ENCODE measurements at places on chromosomes 3 and 15.

GRCh38 chr3:115164374-115165221, 17.5 kb upstream of the ZBTB20 start:
- no peak for DNase-seq

GRCh38 chr3:13574798-13575451, 26.0 kb downstream of the FBLN2 start:
- peak; percentile 14 for DNase-seq

DNA sequence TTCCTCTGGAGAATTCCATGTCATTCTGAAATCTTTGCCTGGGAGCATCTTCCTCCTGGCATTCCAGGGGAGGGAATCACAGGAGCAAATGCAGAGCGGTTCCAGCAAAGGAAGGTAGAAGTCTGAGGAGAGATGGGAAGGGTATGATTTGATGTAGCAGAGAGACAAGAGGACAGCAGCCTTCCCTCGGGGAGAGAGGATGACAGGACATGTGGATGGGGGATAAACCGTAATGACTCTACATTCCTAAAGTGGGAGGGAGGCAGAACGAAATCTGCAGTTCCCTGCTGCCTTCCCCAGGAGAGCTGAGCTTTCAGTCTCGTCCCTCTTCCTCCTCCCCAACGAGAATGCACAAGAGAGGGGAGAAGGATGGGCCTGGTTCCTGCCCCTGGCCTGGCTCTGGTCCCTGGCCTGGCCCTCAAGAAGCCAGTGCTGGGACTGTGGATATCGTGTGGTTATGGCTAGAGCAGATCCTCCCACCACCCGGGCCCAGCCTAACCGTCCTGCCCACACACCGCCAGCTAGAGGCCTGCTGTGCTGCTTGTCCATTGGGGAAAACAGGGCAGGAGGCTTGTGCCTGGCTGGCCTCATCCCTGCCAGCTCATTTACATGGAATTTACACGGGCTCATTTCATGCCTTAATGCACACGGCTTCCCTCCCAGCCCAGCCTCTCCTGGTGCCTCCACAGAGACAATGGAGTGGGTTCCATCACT, 26.6 kb downstream of the SEMA7A start:
- DNase-seq = no peak

- no peak for DNase-seq
Observed at GRCh38 chr3:131723343-131723742, 220.6 kb upstream of the MRPL3 start.

GRCh38 chr15:58224068-58224467, 85.9 kb downstream of the AQP9 start:
- DNase-seq = no peak

DNA sequence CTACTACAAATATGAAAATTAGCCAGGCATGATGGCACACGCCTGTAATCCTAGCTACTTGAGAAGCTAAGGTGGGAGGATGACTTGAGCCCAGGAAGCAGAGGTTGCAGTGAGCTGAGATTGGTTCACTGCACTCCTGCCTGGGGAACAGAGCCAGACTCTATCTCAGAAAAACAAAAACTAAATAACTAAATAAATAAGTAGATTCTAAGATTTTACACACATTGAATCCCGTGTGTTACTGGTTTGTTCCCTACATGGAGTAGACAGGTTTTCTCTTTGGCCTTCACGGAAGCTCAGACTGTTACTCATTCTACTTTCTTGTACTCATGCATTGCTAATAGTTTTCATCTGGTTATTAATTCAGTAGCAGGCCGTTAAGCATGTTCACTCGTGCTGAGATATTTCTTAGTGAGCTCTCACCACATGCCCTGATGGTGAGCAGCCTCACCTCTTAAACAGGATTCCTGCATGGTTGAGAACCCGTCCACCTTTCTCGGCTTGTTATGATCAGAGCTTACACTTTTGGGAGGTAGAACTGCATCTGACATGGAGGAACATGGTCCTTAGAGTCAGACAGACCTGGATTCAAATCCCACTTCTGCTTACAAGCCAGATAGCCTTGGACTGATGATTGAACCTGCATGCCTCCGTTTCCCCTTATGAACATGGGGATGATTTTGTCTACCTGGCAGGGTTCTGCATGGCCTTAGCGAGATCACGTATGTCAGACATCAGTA, 49.1 kb downstream of the CMTM7 start:
- DNase-seq = no peak

DNA sequence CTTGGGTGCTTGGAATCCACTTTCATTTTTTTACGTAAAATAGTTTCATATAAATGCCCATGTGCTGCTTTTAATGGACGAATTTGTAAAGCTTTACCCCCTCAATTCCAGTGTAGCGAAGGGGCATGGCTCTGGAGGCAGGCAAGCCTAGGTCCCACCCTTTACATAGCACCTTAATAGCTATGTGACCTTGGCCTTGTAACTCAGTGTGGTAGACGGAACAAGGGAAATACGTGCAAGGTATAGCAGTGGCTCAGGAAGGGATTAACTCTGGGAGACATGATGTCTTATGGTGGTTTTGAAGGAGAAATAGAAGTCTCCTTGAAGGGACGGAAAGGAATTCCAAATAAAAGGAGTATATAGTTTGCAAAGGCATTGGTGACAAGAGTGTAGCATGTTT, 1.4 kb downstream of the SEC61A1 start:
- DNase-seq = no peak

- DNase-seq = no peak
Observed at GRCh38 chr15:43516801-43517353, 531 bp upstream of the MAP1A start.

DNA sequence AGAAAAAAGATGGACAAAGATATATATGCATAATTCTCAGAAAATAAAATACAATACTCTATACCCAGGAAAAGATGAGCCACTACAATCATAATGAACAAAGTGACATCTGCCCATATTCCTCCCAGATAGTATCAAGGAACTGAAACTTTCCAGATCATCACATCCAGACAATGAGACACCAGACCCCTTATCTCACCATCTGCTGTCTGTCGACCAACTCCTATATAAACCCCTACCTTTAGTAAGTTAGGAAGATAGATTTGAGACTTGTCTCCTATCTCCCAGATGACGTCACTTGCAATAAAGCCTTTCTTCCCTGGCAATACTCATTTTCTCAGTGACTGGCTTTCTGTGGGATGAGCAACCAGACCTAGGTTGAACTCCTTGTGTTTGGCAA, 1071.6 kb downstream of the PLOD2 start:
- no peak for DNase-seq

DNA sequence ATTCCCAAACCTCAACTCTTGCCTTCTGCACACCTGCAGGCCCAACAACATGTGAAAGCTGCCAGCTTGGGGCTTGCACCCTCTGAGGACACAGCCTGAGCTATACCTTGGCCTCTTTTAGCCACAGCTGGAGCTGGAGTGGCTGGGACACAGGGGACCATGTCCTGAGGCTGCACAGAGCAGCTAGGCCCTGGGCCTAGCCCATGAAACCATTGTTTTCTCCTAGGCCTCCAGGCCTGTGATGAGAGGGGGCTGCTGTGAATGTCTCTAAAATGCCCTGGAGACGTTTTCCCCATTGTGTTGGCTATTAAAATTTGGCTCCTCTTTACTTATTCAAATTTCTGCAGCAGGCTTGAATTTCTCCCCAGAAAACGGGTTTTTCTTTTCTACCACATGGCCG, 7.2 kb downstream of the ZKSCAN7 start:
- DNase-seq = no peak

DNA sequence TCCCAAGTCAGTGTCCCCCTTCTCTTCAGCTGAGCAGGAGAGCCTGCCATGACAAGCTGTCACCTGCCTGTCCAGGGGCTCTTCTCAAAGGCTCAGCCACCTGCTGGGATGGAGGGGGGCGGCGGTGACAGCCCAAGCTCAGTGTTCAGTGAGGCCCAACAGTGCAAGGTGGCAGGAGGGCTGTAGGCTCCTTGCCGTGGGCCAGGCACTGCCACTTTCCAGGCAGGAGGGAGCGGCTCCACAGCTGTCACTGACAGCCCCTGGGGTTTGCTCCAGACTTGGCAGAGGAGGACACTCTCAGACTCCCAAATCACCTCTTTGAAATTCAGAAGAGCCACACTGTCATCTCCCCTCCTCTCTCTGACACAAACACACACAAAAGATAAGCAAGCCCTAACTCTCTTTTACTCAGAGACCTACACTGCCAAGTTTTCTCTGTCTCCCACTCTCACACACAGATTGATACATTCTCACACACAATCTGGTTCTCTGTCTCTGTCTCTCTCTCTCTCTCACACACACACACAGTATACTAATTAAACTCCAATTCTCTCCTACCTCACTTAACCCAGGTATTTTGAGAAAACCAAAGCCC, 443.3 kb downstream of the EPHB1 start:
- DNase-seq = no peak

- no peak for DNase-seq
Observed at GRCh38 chr3:147616998-147617619, 207.9 kb downstream of the ZIC1 start.

DNA sequence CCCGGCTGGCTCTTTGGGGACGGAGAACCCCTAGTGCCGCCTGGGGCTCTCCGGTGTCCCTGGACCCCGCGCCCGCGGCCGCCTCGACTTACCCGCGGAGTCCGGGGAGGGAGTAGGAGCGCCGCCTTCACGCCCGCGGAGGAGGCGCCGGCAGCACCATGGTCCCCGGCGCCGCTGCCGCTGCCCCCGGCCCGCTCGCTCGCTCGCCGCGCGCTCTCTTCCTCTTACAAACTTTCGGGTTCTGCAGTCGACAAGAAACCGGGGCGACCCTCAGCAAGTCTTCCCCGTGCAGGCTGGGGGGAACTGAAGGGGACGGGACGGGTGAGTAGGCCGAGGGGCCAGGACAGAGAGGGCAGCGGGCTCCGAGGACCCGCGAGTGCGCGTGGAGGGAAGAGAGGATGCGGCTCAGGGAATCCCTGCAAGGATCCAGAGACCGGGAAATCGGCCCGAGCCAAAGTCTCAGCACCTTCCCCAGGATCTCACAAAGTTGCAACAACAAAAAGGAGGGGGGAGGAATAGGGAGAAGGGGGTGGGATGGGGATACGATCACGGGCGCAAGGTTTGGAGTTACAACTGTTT, 2.0 kb downstream of the FOXP1 start:
- peak; percentile 36 for DNase-seq

GRCh38 chr15:88266170-88266569, 9.6 kb upstream of the NTRK3 start:
- no peak for DNase-seq

GRCh38 chr3:181735911-181736310, 24.2 kb downstream of the SOX2 start:
- no peak for DNase-seq

- DNase-seq = no peak
Observed at GRCh38 chr15:41337631-41338522, 5.2 kb downstream of the NUSAP1 start.

DNA sequence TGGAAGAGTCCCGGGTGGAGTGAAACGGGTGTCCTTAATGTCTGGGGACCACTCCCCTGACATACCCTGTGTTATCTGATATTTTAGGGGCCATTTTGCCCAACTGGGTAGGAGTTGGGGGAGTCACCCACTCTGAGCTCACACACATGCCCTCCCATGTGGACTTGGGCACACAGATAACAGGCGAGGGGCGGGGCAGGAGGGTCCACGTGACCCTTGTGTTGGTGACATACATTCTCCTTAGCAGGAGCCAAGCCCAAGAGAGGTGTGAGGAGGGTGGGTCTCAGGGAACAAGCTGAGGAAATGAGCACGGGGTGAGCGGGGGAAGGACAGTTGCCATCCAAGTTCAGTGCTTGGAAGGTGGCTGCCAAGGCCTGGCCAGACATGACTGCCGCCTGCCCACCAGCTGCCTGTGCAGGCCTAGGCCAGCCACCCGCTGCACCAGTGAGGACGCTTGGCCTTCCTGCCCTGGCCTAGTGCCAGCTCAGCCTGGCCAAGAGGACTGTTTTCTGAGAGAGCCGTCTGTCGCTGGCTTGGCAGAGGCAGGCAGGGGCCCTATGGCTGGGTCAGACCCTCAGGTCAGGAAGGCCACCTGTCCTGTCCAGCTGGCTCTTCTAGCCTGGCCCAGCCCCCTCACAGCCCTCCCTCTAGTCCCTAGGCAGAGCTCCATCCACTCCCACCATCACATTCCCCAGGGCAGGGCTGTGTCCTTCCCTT, 31.3 kb upstream of the TMEM115 start:
- DNase-seq = no peak

GRCh38 chr15:36358094-36358493, 221.3 kb upstream of the CDIN1 start:
- no peak for DNase-seq

GRCh38 chr3:30343861-30344260, 262.5 kb upstream of the TGFBR2 start:
- DNase-seq = no peak

DNA sequence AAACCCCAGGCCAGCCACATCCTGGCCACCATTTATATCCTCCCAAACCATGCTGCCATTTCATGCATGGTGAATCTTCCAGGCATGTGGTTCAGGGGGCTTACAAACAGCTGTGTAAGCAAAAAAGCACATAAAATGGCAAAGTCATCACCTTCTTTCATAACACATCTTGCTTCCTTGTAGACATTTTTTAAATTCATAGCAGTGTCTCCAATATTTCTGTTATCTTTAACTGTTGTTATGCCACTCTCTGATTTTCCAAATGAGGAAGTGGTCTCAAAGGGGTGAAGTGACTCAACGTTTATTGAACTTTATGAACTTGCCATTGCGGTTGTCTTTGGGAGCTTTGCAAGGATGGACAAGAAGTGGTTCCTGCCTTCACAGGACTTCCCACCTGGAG, 264.4 kb downstream of the MEX3B start:
- DNase-seq = no peak

DNA sequence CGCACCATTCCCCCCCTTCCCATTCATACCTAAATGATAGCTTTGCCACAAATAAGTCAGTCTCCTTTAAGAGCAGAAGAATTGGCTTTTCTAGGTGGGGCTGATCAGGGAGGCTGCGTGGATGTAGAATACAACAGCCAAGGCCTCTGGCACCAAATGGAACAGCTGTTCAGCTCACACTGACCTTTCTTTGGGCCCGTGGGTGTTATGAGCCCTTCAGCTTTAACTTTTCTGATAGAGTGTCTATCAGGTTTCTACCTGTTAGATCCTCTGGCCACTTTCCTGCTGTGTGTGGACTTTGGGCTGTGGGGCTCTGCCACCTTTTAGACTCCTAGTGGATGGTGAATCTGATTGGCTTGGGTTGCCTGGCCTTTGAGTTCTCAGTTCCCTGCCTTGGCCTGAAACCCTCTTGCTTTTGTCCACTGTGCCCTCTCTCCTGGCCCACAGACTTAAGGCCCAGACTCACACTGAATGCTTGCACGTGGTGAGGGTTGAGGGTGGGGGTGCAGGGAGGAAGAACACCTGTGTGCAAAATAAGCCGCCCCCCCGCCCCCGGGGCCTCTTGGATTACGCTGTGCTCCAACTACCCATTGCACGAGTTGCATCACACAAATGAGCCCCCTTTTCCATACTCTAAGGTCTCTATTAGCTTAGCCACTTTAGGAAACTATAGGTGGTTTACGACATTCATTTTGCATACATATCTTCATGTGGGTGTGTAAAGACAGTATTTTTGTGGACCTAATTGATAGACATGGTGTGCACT, 1.3 kb upstream of the RFX7 start:
- peak; percentile 26 for DNase-seq

- no peak for DNase-seq
Observed at GRCh38 chr15:67083135-67083762, 17.8 kb downstream of the SMAD3 start.

GRCh38 chr3:66097647-66098046, 58.9 kb upstream of the MAGI1 start:
- DNase-seq = no peak

Measured in activated naive CD4-positive, alpha-beta T cell treated with Interleukin-2 at 50 U/mL for 16 hours (primary cell).